Stimulated activated CD4-positive, alpha-beta T cell treated with anti-CD3 and anti-CD28 coated beads, Interleukin-15, amount 100 ng/mL, for 24 hours (primary cell): ENCODE measurements at places on chromosomes 11 and 22.
A peak's percentile ranks its signal among the peaks of the same experiment; 100 is the strongest.

- DNase-seq = no peak
Measured at GRCh38 chr11:90213322-90213721, 9.5 kb downstream of the CHORDC1 start.

GRCh38 chr22:20566420-20567260, 59.2 kb downstream of the MED15 start:
- peak; percentile 55 for DNase-seq

GRCh38 chr11:40281052-40281580, 1178.3 kb downstream of the LRRC4C start:
- no peak for DNase-seq

DNA sequence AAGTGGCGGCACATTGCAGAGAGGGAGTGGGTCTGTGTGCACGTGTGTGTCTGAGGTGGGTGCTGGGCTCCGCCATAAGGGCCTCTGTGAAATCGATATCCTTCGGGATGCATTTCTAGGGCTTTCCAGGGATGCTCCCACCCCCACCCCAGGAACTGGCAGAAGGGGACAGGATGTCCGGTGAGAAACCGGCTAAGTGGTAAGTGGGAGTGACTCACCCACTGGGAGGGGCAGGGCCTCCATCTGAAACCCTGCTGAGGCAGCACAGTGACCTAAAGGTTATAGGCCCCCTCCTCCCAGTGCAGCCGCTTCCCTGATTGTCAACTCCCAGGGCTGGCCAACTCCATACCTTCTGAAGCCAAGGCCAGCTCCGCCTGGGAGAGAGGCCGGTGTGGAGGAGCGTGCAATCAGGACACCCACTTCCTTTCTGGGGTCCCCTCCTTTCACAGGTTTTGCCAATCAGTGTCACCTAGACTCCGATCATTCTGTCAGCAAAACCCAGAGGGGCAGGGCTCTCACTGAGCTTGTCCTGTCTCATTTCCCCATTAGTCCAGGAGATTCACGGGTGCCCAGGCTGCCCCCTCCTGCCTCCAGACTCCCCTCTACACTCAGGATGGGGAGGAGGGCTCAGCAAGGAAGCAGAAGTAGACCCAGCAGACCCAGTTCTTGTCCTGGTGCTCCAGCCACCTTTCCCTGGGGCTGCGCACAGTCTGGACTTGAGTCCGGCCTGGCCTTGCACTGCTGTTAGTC, 44.5 kb downstream of the NECTIN1 start:
- no peak for DNase-seq

DNA sequence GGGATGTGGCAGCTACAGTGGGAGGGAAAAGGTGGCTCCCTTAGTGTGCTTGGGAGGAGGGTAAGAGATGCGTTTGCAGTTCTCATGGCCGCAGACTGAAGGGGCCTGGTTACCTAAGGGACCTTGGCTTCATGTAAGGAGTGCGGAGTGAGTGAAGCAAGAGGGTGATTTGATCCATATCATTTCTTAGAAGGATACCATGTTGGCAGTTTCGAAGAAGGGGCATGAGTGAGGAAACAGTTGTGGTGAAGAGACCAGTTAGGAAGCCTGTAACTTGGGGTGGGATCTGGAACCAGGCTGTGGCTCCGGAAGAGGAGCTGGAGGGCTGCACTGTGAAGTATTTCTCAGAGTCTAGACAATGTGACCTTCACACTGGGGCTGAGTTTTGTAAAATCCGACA, 45.0 kb downstream of the ST3GAL4 start:
- DNase-seq = no peak

GRCh38 chr11:116862951-116863350, 25.5 kb upstream of the APOA1 start:
- no peak for DNase-seq

DNA sequence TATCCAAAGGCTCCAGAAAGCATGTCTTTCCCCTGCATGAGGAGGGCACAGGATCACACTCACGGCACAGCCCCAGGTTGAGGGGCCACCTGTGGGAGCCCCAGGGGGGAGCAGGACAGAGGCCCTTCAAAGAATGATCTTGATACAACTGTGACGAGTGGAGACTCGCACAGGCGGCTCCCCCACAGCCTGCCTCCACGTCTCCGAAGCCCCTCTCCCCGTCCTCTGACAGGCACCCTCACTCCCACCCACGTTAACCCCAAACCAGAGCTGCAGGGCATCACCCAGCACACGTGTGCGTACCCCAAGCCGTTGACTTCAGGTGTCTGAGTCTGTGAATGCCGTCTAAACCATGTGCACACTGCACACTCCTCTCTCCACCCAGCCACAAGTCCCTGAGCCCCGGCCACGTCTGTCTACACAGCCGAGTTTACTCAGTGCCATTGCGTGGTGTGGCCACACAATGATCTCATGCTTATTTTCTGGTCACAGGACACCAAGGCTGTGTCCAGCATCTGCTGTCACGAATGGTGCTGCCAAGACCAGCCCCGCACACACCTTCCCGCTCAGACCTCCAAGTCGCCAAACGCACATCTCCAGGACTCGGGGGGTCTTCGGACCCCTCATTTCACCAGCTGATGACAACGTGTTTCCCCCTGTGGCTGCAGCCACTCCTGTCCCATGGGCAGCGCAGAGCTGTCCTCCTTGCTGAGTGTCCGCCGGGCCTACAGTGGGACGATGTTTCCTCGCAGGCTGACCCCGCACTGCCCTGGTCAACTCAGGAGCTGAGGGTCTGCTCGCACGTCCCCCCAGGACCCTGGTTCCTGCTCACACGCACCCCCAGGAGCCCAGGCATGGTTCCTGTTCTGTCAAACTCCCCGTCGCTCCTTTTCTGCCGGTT, 251.2 kb downstream of the BRD1 start:
- DNase-seq = no peak
